Hepatic stellate cell (primary cell): ENCODE measurements at places on chromosomes 7 and 10.

GRCh38 chr7:113414401-113415035 lies 296.2 kb upstream of the SMIM30 start:
- no peak for DNase-seq

- no peak for DNase-seq
Measured at GRCh38 chr7:30642789-30643188, 39.5 kb downstream of the CRHR2 start.

DNA sequence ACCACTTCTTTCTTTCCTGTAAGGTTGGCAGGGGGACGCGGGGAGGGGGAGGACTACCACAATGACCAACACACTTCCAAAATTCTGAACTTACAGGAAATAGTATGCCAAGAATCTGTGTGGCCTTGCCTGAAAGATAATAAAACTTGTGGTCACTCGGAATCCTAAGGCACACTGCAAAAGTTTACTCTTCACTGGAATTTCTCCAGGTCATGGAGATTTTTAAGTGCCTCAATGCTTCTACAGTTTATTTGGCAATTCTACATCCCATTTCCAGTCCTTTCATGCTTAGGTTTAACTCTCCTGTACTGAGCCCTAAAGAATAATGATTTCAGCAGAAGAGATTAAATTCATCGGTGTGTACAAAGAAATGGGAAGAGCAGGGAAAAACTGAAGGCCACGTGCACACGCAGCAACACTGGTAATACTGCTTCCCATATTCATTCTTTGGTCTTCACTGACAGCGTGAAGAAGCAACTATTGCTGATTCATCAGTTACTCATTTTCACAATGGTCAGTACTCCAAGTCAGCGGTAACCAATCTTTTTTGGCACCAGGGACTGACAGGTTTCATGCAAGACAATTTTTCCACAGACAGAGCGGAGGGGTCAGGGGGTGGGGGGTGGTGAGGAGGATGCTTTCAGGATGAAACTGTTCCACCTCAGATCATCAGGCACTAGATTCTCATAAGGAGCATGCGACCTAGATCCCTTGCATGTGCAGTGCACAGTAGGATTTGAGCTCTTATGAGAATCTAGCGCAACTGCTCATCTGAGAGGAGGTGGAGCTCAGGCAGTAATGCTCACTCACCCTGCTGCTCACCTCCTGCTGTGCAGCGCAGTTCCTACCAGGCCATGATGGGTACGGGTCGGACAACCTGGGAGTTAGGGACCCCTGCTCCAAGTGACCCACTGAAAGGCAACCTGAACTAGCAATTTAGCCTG lies 9.8 kb downstream of the LARP4B start:
- DNase-seq = peak; percentile 32

DNA sequence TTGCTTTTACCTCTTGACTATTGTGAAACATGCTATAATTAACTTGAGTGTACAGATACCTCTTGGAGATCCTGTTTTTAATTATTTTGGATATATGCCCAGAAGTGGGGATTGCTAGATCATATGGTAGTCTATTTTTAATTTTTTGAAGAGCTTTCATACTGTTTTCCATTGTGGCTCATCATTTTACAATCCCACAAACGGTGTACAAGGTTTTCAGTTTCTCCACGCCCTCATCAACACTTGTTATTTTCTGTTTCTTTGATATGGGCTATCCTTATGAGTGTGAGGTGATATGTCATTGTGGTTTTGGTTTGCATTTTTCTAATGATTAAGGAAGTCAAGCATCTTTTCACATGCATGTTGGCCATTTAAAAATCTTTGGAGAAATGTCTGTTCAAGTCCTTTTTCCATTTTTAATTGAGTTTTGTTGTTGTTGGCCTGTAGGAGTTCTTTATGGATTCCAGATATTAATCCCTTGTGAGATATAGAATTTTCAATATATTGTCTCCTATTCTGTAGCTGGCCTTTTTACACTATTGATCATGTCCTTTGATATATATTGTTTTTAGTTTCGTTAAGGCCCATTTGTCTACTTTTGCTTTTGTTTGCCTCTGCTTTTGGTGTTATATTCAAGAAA lies 7.5 kb downstream of the AGK start:
- no peak for DNase-seq

- no peak for DNase-seq
Measured at GRCh38 chr7:155256761-155257481, 40.8 kb upstream of the INSIG1 start.

DNA sequence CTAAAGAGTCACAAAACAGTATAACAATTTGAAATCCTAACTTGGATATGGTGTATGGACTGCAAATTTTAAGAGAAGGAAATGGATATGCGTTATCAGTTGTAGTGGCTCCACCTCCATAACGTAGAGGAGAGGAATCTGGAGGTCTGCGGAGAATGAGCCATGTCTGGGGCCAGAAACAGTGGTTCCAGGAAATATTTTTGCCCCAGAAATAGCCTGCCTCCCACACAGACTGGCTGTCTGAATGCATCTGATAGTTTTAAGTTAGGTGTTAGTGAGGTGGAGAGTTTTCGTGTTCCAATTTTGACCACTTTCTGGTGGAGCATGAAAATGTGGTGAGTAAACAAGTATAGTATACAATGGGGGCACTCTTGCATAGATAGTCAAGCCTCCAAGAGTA lies 1.6 kb downstream of the PHTF2 start:
- no peak for DNase-seq

GRCh38 chr7:33109005-33109757 lies at the start of gene RP9:
Gene RP9 (minus strand): TSS chr7:33109404. CDS start chr7:33109372, 32 bp downstream.
- DNase-seq = peak; percentile 61

- no peak for DNase-seq
Measured at GRCh38 chr10:54284526-54285193, 516.4 kb downstream of the PCDH15 start.

DNA sequence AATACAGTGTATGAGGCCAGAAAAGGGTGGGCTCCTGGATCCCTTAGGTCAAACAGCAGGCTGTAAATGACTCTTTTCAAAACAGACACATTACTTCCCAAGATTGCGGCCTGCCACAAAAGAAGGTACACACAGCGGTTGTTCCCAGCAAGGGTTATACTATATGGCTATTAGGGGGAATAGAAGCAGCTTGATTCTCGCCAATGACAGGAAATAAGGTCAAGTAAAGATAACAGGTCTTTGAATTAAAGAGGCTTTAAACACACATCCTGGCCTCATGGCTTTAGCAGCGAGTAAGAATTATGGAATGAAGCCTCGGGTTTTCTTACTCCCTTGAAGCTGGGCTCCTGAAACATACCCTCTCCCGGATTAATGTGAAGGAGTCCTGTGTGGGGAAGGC lies 58.3 kb downstream of the CYP26A1 start:
- no peak for DNase-seq

DNA sequence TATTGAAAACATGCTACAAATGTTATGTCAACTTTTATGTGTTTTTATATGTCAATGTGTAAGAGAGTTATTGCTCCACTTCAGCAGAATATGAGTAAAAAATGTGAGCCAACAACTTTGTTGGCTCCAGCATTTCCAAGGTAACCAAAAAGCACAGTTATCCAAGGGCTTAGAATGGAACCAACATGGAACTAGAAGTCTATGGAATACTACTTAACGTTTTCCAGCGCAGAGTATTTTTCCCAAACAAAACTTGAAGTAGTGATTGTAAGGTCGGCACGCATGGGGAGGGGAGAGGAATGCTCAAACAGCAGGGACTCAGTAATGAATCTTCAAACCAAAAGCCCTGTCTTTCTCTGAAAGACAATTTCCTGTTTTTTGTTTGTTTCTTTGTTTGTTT lies 45.0 kb upstream of the TSPAN13 start:
- DNase-seq = no peak

- DNase-seq = no peak
Measured at GRCh38 chr7:106871793-106872571, 6.9 kb downstream of the PIK3CG start.

DNA sequence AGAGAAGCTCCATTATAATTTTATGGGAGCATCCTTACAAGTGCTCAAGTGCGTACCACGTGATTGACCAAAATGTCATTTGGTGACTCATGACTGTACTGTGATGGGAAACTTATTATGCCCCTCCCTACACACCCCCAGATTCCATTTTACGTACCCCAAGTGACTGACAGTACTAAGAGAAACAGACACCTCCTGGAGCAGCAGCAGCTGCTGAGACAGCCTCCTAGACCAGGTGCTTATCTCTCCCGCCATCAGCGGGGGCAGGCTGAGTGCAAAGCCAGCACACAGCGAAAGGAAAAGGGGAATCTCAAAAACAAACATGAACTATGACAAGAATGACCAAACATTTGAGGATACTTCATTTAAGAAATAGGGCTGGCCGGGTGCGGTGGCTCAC lies 4.2 kb upstream of the ADAM12 start:
- no peak for DNase-seq

- DNase-seq = peak; percentile 45
Measured at GRCh38 chr7:12715372-12716133, 28.1 kb downstream of the ARL4A start.

- no peak for DNase-seq
Measured at GRCh38 chr7:41969561-41970105, 266.7 kb upstream of the INHBA start.

DNA sequence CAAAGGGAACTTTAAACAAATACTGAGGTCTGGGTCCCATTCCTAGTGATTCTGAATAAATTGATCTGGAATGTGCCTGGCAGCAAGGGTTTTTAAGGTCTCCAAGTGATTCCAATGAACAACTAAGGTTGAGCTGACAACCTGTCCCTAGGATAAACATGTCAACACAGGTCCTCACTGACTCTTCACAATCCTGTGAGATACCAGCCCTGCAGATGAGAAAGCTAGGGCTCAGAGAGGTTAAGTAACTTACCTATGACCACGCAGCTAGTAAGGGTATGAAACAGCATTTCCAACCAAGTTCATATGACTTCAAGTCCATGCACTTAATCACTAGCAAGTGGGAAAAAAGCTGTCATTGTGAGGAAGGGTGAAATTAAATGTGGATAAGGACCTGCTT lies 44.0 kb downstream of the SEM1 start:
- DNase-seq = no peak

- no peak for DNase-seq
Measured at GRCh38 chr7:132116369-132116768, 459.9 kb downstream of the PLXNA4 start.

DNA sequence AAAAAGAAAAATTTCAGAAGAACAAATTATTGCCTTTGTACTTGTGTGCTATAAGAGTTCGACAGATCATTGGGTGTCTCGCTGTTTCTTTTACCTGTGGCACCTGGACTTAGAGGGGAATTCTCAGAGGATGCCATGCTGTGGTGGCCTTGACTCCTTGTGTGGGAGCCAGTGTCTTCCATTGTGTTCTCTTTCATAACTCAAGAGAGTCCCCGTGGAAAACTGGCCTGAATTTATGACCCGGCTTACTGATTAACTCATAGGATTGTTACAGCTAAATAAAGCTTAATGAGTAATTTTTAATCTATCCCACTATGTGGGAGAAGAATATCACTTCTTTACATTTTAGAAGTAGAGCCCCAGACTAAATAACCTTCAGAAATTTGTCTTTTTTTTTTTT lies 54.5 kb downstream of the UBE3C start:
- no peak for DNase-seq

- DNase-seq = no peak
Measured at GRCh38 chr10:7285522-7286322, 125.1 kb downstream of the SFMBT2 start.

GRCh38 chr7:80584778-80585177 lies 53.7 kb upstream of the CD36 start:
- no peak for DNase-seq

DNA sequence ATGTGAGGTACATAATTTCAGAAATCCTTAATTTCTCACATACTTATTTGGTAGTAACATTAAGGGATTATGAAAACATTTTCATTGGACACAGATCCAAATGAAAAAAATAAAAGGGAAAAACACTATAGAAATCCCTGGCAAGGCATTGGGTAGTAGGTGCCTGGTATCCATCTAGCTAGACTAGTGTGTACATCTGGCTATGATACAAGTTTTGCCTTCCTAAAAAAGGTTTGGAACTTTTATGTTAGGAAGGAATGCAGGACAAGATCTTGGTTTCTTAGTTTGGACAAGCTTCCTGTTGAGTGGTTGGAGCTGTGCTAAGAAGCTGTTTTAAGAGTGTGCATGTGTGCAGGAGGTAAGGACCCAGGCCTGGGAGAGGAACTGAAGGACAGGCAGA lies 252.3 kb upstream of the GLI3 start:
- no peak for DNase-seq

DNA sequence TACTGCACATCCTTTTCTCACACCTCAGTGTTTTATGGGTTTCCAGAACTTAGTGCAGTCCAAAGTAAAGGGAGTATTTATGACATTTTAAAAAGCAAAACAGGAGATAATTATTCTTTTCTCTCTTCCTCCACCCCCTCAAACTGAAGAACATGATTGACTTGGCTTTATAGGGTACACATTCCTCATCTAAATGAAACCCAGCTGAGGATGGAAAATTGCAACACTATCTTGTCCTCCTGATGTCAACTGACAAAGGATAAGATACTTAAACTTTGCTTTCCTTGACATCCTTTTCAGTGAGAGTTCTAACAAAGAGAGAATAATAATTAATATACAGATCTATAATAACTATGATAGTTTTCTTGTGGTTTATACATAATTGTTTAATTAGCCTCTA lies 299.1 kb downstream of the BBS9 start:
- DNase-seq = no peak

DNA sequence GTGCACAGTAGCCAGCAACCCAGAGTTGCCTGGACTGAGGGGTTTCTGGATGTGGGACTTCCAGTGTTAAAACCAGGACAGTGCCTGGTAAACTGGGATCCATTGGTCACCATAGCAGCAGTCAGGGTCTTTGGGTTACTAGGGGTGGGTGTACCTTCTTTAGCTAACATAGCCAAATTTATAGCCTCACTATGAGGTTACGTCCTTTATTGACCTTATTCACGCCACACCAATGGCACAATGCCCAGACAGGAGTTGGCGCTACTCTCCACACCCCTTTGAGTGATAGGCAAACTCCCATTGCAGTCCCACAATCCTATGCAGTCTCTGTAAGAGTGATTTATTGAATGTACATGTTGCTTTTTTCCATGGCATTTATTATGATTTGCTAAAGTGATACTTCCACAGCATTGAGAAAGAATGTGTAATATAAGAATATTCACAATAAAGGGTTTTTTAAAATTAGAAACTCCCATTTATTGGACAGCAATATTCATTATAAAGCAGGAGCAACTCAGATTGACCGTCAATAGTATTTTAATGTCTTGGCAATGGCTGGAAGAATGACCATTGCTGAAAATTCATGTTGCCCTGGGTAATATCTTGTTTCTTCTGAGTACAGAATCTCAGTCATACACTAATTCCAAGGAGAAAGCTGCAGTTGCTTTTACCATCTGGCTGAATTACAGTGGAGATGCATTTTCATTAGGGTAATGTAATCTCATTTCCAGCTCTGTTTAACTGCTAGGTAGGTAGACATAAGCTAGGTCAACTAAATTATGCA lies 26.1 kb downstream of the IFIT5 start:
- DNase-seq = no peak

GRCh38 chr7:29228289-29229011 lies 33.9 kb downstream of the CHN2 start:
- DNase-seq = no peak

DNA sequence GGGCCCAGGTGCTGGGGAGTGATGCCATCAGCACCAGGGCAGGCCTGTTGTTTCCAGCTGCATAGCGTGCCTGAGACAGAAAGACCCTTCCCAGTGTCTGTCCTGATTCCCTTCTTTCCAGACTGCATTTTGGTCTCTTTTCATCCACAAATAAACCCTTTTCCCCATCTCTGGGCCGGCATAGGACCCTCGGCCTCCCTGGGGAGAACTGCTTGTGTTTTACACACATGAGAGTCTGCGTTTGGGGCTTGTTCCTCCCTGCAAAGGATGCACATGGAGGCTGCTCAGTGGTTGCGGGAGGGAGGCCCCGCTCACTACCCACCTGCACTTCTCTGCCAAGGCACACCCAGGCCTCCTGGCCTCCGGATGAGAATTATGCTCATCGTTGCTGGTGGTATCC lies 5.8 kb upstream of the MMP21 start:
- DNase-seq = no peak
